Airway epithelial cell (primary cell): ENCODE measurements at places on chromosomes 6 and 20. TPM values are rescaled to one million over a fixed set of nuclear protein-coding genes. Genes with fewer than 3 reads are reported as not detected.

Gene FITM2
- total RNA-seq, result 3.2 and 3.5 TPM in 2 replicates

Gene HAO1
- total RNA-seq, result not detected in 2 replicates

Gene NKX2-4
- total RNA-seq, result not detected in 2 replicates

Gene SLC22A2
- not detected in 2 replicates for total RNA-seq

Gene BMP2
- 2.5 and 3.7 TPM in 2 replicates for total RNA-seq

Gene FYN
- total RNA-seq, result 27.1 and 31.5 TPM in 2 replicates

Gene RAET1L
- total RNA-seq, result 23.0 and 27.2 TPM in 2 replicates

Gene LIN28B
- total RNA-seq, result not detected in 2 replicates

Gene EEF1A2
- 2.3 and 3.2 TPM in 2 replicates for total RNA-seq

Gene MYO6
- 15.1 and 21.9 TPM in 2 replicates for total RNA-seq

Gene IP6K3
- 0.07 TPM in 1 of 2 replicates, not detected in the other for total RNA-seq

Gene SSTR4
- not detected in 2 replicates for total RNA-seq

Gene GLP1R
- not detected in 2 replicates for total RNA-seq

Gene PCSK2
- not detected in 2 replicates for total RNA-seq

Gene TAAR9
- total RNA-seq, result not detected in 2 replicates

Gene RBM24
- 0.70 and 1.9 TPM in 2 replicates for total RNA-seq

Gene ECT2L
- total RNA-seq, result not detected in 2 replicates

Gene MCCD1
- not detected in 2 replicates for total RNA-seq

Gene PPP1R10
- 16.3 and 29.3 TPM in 2 replicates for total RNA-seq

Gene ZNF341
- total RNA-seq, result 3.4 and 3.6 TPM in 2 replicates

Gene TOX2
- 1.3 and 1.6 TPM in 2 replicates for total RNA-seq

Gene COL9A3
- 0.21 and 2.6 TPM in 2 replicates for total RNA-seq

Gene HLA-DQA2
- not detected in 2 replicates for total RNA-seq

Gene ELOVL4
- 8.8 and 15.4 TPM in 2 replicates for total RNA-seq

Gene ISM1
- 0.28 TPM in 1 of 2 replicates, not detected in the other for total RNA-seq

Gene STMND1
- total RNA-seq, result not detected in 2 replicates

Gene DUSP22
- 24.3 and 37.9 TPM in 2 replicates for total RNA-seq

Gene ROS1
- total RNA-seq, result 0.65 and 1.8 TPM in 2 replicates

Gene HACE1
- total RNA-seq, result 6.7 and 10.2 TPM in 2 replicates

Gene TGM3
- total RNA-seq, result 0.14 and 0.35 TPM in 2 replicates

Gene RAET1E
- total RNA-seq, result 13.7 and 16.3 TPM in 2 replicates

Gene KCNG1
- total RNA-seq, result 23.8 and 24.0 TPM in 2 replicates

Gene TRIM31
- 0.05 TPM in 1 of 2 replicates, not detected in the other for total RNA-seq

Gene CALHM6
- 2.4 and 3.1 TPM in 2 replicates for total RNA-seq

Gene FNDC11
- 0.42 and 1.3 TPM in 2 replicates for total RNA-seq

Gene DDX43
- 0.07 TPM in 1 of 2 replicates, not detected in the other for total RNA-seq

Gene SNAI1
- not detected in 2 replicates for total RNA-seq

Gene PGC
- total RNA-seq, result not detected in 2 replicates

Gene HLA-F
- total RNA-seq, result 1.3 and 1.8 TPM in 2 replicates

Gene RIN2
- total RNA-seq, result 39.3 and 51.2 TPM in 2 replicates

Gene PPP1R14C
- 89.3 and 94.6 TPM in 2 replicates for total RNA-seq

Gene SAMD3
- not detected in 2 replicates for total RNA-seq

Gene EPPIN
- not detected in 2 replicates for total RNA-seq

Gene SPATA25
- total RNA-seq, result 0.33 TPM in 1 of 2 replicates, not detected in the other

Gene OR2H1
- not detected in 2 replicates for total RNA-seq

Gene FANCE
- 20.3 and 20.8 TPM in 2 replicates for total RNA-seq

Gene CHRNA4
- total RNA-seq, result not detected in 2 replicates

Gene DDAH2
- total RNA-seq, result 28.1 and 43.2 TPM in 2 replicates

Gene MCHR2
- total RNA-seq, result not detected in 2 replicates
